Right renal pelvis (tissue), 4 donors: ENCODE measurements at places on chromosomes 7 and 10. TPM values are rescaled to one million over a fixed set of nuclear protein-coding genes. Genes with fewer than 3 reads are reported as not detected.

GRCh38 chr7:124263232-124263827 lies 230.5 kb upstream of the TMEM229A start:
- DNase-seq = no peak

- no peak for DNase-seq
Measured at GRCh38 chr7:143285470-143285778, 666 bp downstream of the TMEM139 start.

- DNase-seq = no peak
Measured at GRCh38 chr7:44310221-44310848, 15.1 kb downstream of the CAMK2B start.

DNA sequence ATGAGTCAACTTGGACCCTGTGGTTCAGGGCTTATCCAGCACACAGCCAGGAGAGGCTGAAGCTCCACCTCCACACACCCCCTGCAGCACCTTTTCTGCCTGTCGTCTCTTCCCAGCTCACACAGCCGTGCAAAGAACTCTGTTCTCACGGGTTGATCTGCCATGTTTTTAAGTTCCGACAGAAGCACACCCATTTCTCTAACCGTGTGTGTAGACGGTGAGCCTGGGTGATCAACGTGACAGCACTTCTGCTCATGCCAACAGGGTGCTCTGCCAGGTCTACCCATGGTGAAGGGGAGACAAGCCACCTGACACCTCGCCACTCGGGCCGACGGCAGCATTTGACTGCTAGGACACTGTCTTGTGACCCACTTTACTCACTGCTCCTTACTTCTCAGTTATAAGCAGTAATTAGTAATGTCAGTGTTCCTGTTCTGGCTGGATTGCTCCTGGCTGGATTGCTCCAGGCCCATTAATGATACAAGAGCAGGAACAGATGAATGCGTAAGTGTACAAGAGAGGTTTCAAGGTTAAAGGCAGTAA lies 90.5 kb downstream of the RNF216 start:
- DNase-seq = no peak

ASZ1 gene
- 0.04 TPM for polyA plus RNA-seq
